ENCODE measurements at places on chromosomes 2 and 18.

DNA sequence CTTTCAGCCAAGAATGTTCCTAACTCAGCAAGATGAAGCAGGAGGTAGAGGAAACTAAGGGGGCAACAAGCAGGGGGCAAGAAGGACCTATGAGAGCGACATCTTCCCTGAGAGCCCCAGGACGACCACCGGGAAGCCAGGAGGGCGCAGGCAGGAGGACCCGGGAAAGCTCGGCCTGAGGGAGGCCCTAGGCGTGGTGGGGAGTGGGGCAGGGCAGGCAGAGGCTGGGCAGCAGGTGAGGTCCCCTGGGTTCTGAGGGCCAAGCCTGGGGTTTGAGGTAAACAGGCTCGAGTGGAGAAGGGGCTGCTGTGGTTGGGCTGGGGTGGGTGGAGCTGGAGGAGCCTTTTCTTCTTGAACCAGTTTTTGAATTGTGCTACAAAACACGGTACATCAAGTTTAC is 1.3 kb upstream of the ALPI start:
- DNase-seq = no peak

DNA sequence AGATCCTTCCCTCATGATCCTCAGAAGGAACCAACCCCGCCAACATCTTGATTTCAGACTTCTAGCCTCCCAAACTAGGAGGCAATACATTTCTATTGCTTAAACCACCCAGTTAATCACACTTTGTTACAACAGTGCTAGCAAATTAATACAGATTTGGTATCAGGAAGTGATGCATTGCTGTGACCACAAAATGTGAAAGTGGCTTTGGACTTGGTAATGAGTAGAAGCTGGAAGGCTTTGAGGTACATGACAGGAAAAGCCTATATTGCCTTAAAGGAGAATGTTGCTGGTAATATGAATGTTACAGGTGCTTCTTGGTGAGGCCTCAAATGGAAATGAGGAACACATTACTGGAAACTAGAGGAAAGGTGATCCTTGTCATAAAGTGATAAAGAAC is 260.3 kb downstream of the SATB2 start:
- DNase-seq = no peak

GRCh38 chr2:8472545-8473323 is 209.1 kb upstream of the ID2 start:
- no peak for DNase-seq

DNA sequence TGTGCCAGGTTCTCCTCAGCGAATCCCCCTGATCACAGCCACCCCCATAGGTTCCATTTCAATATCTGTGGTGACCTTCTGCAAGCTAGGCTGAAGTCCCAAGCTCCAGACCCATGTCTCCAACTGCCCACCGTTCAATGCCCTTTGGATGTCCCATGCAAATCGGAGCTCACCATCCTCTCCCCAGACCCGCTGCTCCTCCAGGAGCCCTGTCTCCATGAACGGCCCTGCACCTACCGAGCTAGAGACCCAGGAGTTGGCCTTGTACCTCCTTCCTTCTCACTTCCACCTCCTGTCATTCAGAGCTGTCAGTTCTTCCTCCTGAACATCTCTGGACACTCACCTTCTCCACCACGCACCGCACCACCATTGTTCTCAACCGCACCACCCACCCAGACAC is 1.0 kb upstream of the FAHD2A start:
- DNase-seq = no peak

DNA sequence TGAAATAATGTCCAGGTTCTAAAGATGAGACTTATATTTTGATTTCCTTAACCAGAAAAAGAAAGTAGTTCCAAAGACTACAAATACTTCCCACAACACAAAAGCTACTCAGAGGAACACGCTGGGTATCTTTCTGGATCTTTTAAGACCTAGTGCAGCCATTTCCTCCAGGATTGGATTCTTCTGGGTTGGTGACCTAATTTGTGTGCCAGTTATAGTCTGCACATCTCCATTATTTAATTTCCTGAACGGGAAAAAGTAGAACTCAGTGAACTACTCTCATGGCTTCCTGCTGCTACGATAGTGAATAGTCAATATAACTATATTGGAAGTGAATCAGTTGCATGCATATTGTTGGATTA is 1.5 kb downstream of the TMEM87B start:
- DNase-seq = no peak

DNA sequence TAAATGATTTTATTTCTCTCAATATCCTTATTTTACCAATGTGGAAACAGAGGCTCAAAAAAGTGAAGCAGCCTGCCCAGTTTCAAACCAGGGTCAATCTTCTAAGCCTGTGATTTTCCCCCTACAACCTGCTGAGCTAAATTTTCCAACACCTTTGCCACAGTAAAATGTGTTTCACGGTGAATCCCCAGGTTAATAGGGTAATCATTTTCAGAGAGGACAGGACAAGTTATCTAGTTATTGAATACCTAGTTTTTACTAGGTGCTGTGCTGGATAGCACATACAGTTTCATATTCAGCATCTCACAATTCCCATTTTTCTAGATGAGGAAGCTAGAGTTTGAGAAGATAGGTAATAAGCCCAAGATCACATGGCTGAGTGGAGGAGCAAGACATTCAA is 236.6 kb downstream of the PTH2R start:
- DNase-seq = no peak

GRCh38 chr2:86201671-86202335 is 2.5 kb downstream of the MRPL35 start:
- DNase-seq = no peak

- DNase-seq = no peak
Observed at GRCh38 chr2:196486146-196486545, 153.4 kb upstream of the CCDC150 start.

DNA sequence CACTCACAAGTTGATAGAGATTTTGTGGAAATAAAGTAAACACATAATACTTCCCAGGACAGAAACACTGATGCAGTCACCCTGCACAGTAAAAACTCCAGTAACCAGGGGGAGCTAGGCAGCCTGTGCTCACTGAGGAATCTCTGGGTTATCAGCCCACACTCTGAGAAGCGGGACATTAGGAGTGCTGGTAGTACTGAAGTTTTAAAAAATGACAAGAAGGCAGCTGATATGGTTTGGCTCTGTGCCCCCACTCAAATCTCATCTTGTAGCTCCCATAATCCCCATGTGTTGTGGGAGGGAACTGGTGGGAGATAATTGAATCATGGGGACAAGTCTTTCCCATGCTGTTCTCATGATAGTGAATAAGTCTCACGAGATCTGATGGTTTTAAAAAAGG is 31.4 kb downstream of the KCTD1 start:
- DNase-seq = no peak

GRCh38 chr2:217954971-217955740 is 47.6 kb downstream of the TNS1 start:
- no peak for DNase-seq

DNA sequence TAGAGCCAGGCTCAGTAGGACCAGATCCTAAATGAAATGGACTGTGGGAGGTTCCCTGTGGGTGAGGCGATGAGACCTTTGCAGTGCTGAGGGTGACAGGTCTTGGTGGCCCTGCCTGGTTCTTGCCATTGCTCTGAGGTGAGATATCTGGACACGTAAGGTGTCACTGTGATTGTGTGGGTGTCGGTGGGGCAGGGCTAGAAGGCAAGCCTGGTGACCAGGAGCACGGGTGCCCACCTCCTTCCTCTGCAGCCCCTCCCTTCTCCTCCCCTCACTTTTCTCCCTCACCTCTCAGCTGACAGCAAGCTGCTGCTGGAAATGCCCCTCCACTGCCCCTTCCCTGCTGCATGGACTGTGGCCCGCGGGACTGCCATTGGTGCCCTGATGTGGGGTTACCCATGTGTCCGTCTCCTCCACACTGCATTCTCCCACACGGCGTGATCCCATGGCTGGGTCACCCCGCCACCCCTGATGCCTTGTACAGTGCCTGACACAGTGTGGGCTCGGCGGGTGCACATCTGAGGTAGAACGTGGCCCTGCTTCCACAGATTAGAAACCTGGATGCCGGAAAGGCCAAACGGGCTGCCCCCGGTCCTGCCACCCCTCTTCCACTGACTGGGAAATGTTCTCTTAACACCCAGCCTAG is 55.6 kb upstream of the FOSL2 start:
- DNase-seq = no peak

DNA sequence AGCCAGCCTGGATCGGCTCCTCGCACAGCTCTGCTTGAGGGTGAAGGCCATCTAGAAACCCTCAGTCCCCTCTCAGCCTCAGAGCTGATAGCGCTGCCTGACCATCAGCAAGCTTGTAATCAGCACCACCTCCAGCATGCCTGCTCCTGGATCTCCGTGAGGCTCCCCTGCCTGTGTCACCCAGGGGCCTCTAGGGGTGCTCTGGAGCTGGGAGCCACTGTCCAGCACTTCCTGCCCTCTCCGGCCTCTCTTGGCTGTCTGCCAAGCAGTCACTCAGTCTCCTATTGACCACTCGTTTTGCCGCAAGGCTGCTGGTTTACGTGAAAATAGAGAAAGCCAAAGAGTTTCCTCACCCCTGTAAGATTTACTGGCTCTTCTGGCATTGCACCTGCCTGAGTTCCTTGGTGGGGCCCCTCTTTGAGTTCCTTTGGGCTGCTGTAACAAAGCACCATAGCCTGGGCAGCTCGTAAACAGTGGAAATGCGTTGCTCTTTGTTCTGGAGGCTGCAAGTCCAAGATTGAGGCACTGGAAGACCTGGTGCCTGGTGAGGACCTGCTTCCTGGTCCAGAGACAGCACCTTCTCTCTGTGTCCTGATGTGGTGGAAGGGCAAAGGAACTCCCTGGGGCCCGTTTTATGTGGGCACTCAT is 17.9 kb downstream of the CAPN10 start:
- DNase-seq = no peak

- no peak for DNase-seq
Observed at GRCh38 chr2:10810202-10811161, 2.1 kb downstream of the PDIA6 start.

GRCh38 chr18:50199921-50200320 is 5.0 kb upstream of the MYO5B start:
- DNase-seq = no peak

DNA sequence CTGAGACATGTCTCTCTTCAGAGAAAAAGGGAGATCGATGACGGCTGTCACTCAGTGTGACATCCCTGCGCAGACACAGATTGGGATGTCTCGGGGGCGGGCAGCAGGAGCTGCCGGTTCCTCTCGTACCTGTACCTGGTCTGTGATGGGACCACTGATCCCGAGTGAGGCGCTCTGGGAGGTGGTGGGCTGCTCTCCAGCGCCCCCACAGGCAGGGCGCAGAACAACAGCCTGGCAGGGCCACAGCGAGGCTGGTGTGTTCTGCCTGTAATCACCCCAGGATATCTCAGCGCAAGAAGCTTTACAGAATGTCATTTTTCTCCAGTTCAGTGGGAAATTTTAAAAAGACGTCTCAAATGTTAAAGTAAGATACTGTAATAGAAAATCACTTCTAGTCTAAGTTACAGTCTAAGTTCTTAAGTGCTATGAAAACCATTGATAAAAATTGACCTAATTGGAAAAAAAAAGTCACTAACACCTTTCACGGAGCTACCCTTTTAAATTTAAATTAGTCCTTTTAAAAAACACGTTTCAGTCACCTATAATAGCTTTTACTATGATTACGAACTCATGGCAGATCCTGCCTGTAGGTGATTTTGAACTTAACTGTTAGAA is 189.8 kb downstream of the SNTG2 start:
- no peak for DNase-seq

- DNase-seq = no peak
Observed at GRCh38 chr18:4068552-4069158, 386.5 kb downstream of the DLGAP1 start.

DNA sequence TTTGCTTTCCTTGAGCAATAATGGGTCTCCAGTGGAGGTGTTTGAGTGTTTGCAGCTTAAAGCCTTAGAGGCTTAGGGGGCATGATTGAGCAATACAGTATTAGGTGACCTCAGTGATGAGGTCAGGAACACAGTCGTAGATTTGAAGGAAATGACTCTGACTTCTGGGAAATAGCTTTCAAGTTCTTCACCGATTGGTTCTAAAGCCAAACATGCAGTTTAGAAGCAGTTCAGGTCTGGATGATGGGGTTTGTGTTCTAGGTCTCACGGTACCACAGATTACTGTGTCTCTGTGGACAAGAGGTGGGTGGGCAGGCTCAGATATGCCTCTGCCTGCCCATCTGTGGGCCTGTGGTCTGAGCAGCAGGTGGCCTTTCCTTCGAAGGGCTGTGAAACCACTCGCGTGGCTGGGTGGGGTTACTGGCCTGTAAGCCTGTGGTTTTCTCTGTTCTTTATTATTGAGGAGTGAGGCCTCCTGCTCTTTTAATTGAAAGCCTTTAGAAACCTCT is 7.8 kb downstream of the MTHFD2 start:
- DNase-seq = no peak

DNA sequence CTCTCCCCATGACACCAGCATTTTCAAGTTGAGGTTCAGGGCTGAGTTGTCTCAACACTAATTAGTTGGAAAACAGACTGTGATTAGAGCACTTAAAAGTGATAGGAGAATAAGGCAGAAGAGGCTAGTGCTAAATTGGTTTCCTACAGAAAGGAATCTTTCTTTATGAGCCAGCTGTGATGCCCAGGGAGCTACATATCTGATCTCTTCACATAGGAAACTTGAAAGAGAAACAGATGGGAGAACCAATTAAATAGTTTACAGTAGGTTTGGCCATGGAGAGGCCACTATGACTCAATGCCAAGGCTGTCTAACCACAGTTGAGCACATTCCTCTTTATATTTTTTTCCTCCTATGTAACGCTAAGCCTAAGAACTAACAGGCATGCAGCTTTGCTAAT is 418.3 kb upstream of the CYRIA start:
- DNase-seq = no peak

DNA sequence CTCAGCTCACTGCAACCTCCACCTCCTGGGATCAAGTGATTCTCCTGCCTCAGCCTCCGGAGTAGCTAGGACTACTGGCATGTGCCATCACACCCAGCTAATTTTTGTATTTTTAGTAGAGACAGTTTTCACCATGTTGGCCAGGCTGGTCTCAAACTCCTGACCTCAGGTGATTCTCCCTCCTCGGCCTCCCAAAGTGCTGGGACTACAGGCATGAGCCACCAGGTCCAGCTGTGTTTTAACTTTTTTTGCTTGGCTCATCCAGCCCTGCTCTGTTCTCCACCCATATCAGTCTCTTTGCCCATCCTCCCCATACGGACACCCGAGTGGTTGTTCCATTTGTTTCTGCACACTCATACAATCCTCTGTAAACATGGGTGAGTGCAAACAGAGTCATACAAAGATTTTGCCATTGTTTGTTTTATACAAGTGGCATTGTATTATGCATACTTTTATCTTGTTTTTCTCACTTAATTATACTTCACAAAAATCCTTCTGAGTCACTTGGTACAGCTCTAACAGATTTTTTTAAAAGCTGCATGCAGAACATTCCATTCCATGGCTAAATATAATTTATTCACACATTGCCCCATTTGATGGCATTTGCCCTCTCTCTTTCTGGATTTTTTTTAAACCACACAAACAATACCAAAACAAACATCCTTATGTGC is 5.3 kb downstream of the APOB start:
- no peak for DNase-seq

GRCh38 chr2:128464456-128464855 is 145.8 kb upstream of the HS6ST1 start:
- no peak for DNase-seq

Measured in GM12892 (cell line).